Testis (tissue), 5 donors: ENCODE measurements at places on chromosomes 16 and 17. TPM values are rescaled to one million over a fixed set of nuclear protein-coding genes. Genes with fewer than 3 reads are reported as not detected.

- peaks cover 22% of the 10 kb centered on the region for H3K4me1 ChIP-seq
- no peak overlapping the region for H3K4me3 ChIP-seq
- H3K36me3 ChIP-seq = no peaks in the 10 kb centered on the region
- no peak for DNase-seq
These were observed 54.1 kb downstream of the B9D1 start for GRCh38 chr17:19308398-19308797.

GRCh38 chr16:72940886-72941285, 107.0 kb downstream of the ZFHX3 start:
- H3K36me3 ChIP-seq = no peaks in the 10 kb centered on the region
- no peak for DNase-seq
- H3K4me1 ChIP-seq = peaks cover 8% of the 10 kb centered on the region
- no peaks in the 10 kb centered on the region for H3K27me3 ChIP-seq
- H3K4me3 ChIP-seq = no peak overlapping the region

The DHRS7C gene
- total RNA-seq = not detected

DNA sequence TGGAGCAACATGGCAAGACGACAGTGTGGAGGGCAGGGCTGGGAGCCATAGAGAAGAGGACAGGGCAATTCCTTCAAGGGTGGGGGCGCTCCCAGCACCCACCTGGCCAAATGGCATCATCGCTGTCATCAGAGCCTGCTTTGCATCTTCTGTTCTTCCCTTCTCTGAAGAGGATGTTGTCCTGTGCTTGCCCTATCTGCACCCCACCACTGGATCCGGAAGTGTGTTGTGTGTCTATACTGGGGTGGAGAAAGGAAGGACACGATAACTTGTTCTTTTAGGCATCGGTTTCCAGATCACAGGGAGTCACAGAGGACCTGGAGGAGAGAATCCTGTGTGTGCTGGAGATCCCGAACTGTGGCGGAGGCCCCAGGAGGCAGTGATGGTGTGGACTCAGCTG, 25.7 kb upstream of the ANKRD40CL start:
- H3K27ac ChIP-seq = no peak overlapping the region
- no peak overlapping the region for H3K4me3 ChIP-seq
- H3K27me3 ChIP-seq = no peaks in the 10 kb centered on the region

DNA sequence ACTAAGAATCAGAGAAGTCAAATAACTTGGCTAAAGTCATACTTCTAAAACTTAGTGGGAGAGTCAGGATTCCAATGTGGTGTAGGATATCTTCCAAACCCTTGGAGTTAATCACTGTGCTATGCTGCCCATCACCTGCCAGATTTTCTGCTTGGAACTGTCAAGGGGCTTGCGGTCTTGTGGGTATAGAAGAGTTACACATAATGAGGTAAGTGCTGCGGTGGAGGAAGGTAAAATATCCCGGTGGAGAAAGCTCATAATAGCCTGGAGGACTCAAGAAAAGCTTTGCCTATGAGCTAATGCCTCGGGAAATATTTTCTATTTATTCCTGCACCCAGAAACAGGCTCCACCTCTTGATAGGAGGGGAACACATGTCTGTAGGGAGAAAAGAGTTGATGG, 195.6 kb downstream of the UTP18 start:
- H3K36me3 ChIP-seq = no peaks in the 10 kb centered on the region
- no peak overlapping the region for H3K27ac ChIP-seq
- H3K27me3 ChIP-seq = no peaks in the 10 kb centered on the region

GRCh38 chr16:89168381-89169189, 3.0 kb upstream of the CDH15 start:
- no peak overlapping the region for H3K27ac ChIP-seq
- no peaks in the 10 kb centered on the region for H3K36me3 ChIP-seq
- no peaks in the 10 kb centered on the region for H3K27me3 ChIP-seq
- peaks cover 8% of the 10 kb centered on the region for H3K4me1 ChIP-seq
- no peak for DNase-seq

The KLHL10 gene
- total RNA-seq = 76.3 TPM

The ZG16 gene
- total RNA-seq = not detected

DNA sequence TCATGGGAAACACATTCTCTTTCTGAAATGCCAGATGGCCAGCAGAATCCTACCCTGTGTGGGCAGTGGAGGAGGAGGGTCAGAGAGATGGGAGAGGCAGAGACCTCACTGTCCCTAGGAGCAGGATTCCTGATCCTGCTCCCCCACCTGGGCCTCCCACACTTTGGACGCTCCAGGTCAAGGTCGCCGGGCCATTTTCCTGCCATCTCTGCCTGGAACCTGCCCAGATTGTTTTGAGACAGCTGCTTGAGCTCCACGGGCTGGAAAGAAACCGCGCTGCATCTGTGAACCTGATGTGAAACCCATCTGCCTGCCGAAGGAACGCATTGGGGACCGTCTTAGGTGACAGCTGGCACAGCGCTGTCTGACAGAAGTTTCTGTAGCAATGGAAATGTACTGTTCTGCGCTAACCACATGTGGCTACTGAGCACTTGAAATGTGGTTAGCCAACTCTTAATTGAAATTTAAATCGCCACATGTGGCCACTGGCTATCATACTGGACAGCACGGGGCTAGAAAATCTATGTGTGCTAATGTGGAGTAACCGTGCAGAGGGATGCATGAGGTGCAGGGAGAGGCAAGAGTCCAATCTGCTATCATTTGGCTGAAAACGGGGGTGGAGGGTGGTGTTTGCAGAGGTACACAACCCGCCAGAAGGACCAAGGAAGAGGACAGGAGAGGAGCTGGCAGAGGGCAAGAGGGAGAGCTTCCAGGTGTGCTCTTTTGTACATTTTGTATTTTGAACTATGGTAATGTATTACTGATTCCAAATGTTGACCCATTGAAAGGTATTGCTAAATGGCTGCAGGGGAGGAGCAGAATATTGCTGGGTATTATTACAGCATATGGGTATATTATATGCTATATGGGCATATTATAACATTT, 15.4 kb upstream of the NUBP1 start:
- H3K27me3 ChIP-seq = no peaks in the 10 kb centered on the region
- H3K4me1 ChIP-seq = peaks cover 5% of the 10 kb centered on the region
- H3K4me3 ChIP-seq = no peak overlapping the region

- no peak overlapping the region for H3K4me3 ChIP-seq
- no peak for DNase-seq
- no peaks in the 10 kb centered on the region for H3K36me3 ChIP-seq
- H3K4me1 ChIP-seq = peaks cover 6% of the 10 kb centered on the region
- H3K27me3 ChIP-seq = no peaks in the 10 kb centered on the region
These were observed 32.4 kb upstream of the MMD start for GRCh38 chr17:55453839-55454557.

The CLN3 gene
- 50.2 TPM for total RNA-seq

DNA sequence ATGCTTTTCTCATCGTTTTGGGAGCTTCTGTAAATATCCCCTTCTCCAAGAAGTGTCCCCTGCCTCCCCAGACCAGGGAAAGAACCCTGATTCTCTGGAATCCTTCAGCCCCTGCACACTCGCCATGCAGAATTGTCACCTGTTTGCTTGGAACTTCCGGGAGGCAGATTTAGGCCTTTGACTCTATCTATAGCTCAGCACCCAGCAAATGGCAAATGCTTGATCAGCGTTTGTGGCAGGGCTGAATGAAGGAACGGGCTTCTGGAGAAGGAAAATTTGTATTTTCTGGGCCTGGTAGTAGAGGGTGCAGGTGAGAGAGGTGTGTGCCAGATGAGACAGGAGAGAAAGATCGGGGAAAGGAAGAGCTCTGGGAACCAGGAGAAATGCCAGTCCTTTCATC, 18.3 kb upstream of the CACNG4 start:
- no peak overlapping the region for H3K27ac ChIP-seq
- H3K4me1 ChIP-seq = no peaks in the 10 kb centered on the region
- no peaks in the 10 kb centered on the region for H3K27me3 ChIP-seq
- H3K36me3 ChIP-seq = no peaks in the 10 kb centered on the region
- H3K4me3 ChIP-seq = no peak overlapping the region

The CDH11 gene
- total RNA-seq = 24.0 TPM

- H3K4me3 ChIP-seq = no peak overlapping the region
- H3K27ac ChIP-seq = no peak overlapping the region
- DNase-seq = no peak
- H3K36me3 ChIP-seq = no peaks in the 10 kb centered on the region
- no peaks in the 10 kb centered on the region for H3K27me3 ChIP-seq
These were observed 9.1 kb upstream of the CHMP6 start for GRCh38 chr17:80982426-80982974.

The RNF222 gene
- not detected for total RNA-seq
